Stimulated activated CD8-positive, alpha-beta memory T cell treated with anti-CD3 and anti-CD28 coated beads, Interleukin-15, amount 100 ng/mL, for 24 hours (primary cell): ENCODE measurements at places on chromosomes 2 and 18.
A peak's percentile ranks its signal among the peaks of the same experiment; 100 is the strongest.

GRCh38 chr2:201432038-201432620, 19.1 kb downstream of the TRAK2 start:
- no peak for DNase-seq

DNA sequence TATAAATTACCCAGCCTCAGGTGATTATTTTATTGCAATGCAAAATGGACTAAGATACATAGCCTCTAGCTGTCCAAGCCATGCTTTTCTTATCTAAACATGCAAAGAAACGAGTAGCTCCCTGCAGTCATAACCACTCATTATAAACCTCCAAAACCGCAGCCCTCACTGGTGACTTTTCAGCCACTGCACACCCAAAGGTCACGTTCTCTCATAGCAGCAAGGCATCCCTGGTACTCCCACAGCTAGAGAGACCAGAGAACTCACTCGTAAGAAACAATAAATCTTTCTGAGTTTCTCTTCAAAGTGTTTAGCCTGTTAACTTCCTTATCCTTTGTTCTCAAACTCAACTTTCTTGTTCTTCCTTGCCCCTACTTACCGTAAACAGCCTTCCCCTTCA, 28.5 kb upstream of the RALBP1 start:
- no peak for DNase-seq

DNA sequence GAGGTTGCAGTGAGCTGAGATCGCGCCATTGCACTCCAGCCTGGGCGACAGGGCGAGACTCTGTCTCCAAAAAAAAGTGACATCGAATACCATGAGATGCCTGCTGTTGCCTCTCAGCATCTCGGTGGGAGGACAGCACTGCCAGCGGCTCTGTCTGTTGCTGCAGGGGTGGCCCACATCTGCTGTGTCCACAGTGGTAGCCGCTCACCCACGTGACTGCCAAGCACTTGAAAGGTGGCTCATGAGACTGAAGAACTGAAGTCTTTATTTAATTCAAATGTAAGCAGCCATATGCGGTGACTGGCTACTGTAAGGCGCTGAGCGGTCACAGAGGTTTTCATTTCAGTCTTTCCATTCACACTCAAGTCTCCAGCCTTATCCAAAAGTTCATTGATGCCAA, 25.8 kb downstream of the IMPA2 start:
- DNase-seq = no peak

DNA sequence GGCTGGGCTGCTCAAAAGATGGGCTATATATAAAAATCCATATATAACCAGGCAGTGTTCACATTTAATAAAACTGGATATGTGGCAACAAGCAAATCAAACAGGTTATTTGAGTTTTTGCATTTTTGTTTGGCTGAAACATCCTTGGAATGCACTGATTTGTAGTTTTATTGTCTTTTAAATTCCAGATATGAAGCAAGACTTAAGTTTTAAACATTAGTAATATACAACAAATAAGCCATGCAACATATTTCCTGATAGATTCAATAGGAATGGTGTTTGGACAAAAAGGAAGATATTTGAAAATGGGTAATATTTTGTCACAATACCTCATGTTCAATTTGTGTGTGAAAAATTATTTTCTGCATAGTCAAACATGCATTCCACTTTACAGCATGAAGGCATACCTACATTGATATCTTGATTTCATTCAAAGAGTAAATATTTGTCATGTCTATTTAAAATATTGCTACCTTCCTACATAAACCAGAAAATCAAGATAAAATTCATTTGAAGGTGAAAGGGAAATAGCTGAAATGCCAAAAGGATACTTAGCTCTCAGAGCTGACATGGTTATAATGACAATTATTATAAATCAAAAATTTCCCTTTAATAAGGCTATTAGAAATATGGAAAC, 132.3 kb upstream of the NETO1 start:
- DNase-seq = no peak

DNA sequence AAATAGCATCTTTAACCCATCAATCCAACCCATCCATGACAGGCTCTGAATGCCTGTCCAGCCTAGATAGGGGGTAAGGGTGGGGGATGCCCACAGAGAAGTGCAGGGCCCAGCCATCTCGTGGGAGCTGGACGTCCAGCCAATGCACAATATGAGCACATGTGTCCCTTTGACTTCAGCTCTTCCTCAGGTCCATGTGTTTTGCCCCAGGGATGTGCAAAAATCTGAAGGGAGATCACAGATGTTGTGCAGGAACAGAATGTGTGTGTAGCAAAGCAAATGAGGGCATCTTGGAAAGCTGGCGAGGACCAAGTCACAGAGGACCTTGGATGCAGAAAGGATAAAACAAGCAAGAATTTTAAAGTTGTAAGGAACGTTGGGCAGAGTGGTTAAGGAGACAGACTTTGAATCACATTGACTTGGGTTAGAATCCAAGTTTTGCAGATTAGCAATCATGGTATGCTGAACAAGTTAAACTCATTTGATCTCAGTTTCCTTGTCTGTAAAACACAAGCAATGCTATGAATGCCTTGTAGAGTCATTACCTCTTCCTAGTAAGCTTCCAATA, 104.5 kb downstream of the TTC32 start:
- DNase-seq = no peak

- DNase-seq = no peak
Measured at GRCh38 chr2:236593531-236593930, 23.9 kb downstream of the ACKR3 start.

- DNase-seq = no peak
Measured at GRCh38 chr2:37669446-37669845, 2.0 kb downstream of the CDC42EP3 start.

DNA sequence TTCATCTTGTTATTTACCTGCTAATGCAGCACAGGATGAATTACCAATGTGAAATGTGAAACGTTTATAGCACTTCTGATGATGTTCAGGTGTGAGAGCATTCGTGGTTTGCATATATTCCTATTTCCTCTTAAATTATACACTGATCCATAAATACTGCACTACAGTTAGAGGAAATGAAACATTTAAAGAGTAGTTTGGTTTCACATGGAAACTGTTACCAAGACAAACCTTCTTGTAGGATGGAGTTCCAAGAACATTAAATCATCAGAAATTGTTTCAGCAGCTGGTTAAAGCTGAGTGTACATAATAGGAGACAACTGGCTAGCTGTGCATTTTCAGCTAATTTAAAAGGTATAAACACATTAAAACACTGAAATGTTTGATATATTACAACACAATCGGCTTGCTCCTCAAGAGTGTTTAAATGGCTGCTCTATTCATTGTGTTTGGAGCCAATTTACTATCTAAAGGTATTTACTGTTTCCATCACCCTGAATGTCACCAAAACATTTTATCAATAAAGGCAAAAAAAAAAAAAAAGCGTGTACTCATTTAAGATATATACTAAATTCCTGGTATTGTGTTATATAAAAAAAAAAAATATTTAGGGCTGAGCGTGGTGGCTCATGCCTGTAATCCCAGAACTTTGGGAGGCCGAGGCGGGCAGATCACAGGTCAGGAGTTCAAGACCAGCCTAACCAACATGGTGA, 100.6 kb downstream of the DYM start:
- DNase-seq = no peak

DNA sequence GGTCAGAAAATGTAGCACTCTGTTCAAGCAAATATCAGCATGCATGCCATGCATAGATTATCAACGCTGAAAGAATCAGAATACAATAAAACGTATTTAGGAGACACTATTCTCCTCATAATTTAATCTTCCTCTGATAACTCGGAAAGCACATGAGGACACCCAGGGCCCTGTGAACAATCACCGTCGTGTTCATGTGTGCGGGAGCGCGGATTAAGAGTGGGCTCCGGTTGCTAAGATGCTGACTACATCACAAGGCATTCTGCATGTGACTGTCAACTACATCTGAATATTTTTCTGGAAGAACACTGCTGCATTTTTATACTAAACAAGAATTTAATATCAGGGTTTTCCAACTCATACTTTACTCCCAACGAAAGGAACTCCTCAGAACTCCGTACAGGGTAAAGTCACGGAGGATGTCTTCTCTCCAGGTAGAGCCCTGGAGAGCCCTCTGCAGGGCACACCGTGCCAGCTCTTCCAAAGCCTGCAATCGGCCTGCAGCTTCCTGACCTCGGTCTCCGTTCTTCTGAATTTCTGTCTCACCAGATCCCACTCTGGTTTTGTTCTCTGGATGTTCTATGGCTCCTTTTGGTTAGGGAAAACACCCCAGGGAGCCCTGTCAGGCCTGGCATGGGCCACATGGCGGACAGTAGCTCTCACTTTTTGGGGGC, 59.6 kb downstream of the ZNF516 start:
- no peak for DNase-seq

GRCh38 chr2:109545828-109546713, 67.7 kb downstream of the SEPTIN10 start:
- DNase-seq = peak; percentile 34

DNA sequence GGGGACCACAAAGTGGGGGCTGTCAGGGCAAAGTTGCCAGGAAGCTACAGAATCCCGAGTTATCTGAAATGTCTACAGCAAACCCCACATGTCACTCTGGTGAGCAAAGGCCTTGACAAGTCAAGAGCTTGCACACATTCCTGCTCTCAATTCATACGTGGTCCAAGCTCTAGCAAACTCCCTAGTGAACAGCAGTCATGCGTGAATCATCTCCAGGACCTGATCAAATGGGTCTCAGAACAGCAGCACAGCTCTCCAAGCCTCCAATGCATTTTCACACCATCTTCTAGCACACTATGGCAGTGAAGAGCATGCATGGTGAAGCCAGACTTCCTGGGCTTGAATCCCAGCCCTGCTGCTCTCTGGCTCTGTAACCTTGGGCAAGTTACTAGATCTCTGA, 68.5 kb downstream of the MYO5B start:
- DNase-seq = no peak

DNA sequence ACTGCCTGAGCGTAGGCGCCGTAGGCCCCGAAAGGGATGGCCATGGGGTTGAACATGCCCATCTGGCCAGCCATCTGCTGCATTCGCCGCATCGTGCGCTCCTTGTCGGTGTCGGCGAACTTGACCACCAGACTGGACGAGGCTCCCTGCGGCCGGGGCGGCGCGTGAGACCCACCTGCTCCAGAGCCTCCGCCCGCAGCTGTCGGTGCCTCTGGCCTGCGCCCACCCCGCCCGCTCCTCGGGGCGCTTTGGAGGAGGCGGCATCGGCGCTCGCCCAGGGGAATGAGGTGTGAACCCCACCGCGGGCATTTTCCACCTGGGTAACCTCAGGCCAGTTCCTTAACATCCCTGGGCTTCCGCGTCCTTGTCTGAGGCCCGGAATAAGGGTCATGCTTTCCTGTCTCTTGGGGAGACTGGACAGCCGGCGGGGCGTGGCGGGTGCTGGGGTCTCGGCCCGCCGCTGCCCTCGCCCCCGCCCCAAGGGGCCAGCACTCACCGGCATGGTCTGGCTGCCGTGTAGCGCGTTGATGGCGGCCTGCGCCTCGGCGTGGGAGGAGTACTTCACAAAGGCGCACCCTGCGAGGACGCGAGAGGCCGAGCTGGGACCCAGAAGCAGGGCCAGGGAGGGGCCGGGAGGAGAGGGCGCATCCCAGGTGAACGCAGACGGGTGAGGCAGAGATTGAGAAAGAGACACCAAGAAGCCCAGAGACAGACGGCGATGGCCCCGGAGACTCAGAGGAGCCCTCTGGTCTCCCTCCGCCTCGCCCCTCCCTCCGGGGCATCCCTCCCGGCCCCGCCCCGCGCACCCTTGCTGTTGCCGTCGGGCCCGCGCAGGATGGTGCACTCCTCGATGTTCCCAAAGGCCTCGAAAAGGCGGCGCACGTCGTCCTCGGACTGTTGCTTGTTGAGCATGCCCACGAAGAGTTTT, 291.0 kb downstream of the CELF4 start:
- no peak for DNase-seq

DNA sequence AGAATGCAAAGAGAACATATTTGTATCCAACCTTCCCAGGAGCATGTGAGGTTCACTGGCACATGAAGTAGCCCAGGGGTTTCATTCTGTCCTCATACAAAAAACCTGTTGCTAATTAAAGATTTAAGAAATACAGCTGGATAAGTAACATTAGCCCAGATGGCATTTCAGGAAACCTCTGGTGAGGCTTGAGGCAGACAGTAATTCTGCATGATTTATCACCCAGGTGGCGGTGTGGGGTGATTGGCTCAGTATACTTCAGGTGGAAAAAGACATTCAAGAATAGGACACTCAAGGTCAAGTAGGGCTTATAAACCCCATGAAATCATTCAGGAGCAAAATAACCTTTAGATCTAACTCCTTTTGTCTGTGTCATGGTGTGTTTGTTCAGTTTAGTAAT, 237.4 kb downstream of the RNF144A start:
- DNase-seq = no peak

- peak; percentile 21 for DNase-seq
Measured at GRCh38 chr2:238970553-238971081, 122.7 kb downstream of the TWIST2 start.

- DNase-seq = no peak
Measured at GRCh38 chr2:44342854-44343253, 18.4 kb downstream of the PREPL start.

DNA sequence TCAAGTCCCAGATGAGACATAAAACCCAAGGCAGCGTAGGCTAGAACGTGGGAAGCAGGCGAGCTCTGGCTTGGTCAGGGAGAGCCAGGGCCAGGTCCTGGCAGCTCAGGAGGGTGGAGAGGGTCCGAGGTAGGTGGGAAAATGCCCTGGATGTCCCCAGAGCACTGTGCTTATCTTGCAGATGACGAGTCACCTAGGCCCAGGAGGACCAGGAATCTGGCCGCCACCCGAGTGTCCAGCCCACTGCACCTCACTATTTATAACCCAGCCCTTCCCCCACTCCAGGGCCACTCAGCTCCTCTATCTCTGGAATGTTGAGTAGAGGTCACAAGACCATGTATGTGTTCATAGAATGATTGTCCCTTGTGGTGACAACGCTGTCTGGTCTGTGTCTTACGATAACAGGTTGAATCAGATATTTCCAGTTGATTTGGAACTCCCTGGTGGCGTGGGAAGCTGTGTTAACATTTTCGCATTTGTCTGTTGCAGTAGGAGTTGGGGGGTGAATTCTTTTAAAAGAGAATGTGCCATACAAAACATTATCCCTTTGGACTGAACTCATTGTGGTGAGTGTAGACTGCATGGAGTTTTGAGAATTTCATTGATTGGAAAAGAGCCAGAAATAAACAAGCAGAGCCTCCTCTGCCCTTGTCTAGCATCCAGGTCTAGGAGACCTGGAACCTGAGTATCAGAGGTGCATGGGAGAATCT, 47.5 kb downstream of the EMILIN2 start:
- no peak for DNase-seq

- no peak for DNase-seq
Measured at GRCh38 chr2:24117902-24118301, 5.2 kb downstream of the PFN4 start.
